Mucosa of descending colon (tissue), 3 donors: ENCODE measurements at places on chromosomes 6 and 20. TPM values are rescaled to one million over a fixed set of nuclear protein-coding genes. Genes with fewer than 3 reads are reported as not detected.

TEAD3 gene
- total RNA-seq = 28.3 TPM

MAS1 gene
- total RNA-seq = not detected

DNA sequence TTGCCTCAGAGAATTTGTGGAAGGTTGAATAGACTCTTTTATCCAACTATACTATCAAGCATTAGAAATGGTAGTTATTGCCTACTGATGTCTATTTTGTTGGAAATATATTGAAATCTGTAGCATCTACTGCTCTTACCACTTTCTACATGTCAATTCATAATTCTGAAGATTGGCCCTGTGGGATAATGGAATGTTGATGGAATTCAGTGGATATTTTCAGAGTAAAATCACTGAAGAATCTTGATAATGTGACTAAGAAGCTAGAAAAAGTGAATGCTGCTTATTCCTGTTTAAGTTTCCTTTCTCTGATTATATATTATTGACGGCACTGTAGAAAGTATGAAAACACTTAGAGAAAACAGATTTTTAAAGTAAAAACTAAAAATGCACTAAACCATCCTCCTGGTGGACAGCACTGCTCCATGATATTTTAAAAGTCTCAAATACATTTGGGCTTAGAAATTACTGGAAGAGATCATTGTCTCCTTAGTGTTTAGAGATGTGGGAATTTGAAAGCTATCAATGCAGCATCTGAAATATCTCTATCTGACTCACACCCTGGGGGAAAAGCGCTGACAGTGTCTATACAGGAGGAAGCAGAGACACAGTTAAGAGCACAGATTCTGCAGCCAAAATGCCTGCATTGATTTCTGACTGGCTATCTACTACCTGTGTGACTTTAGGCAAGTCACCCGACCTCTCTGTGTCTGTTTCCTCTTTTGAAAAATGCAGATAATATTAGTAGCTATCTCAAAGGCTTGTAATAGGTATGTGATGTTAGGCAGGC lies 37.9 kb upstream of the RCAN2 start:
- no peak for DNase-seq

HCRTR2 gene
- total RNA-seq = not detected

GRCh38 chr6:113607821-113608545 lies 249.2 kb upstream of the MARCKS start:
- DNase-seq = no peak

- DNase-seq = no peak
These were observed 68.7 kb downstream of the SYTL3 start for GRCh38 chr6:158718461-158719046.

DNA sequence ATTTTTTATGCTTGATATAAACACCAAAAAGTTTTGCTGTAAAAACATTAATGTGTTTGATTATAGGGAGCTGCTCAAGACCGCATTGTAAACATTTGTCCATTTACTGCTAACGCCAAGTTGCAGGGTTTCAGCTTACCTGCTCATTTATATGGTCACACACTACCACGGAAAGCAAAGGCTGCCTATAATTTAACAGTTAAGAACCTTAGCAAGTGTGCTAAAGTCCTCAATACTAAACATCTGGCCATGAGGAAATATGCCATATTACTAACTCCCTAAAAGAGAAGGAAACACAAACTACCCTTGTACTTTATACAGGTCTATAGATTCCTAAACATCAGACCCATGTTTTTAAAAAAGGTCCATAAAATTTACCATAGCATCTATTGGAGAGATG lies 129.5 kb downstream of the ASCC3 start:
- no peak for DNase-seq

- no peak for DNase-seq
These were observed 53.3 kb downstream of the MYO6 start for GRCh38 chr6:75802366-75802765.
